Stimulated activated CD4-positive, alpha-beta T cell treated with anti-CD3 and anti-CD28 coated beads, Interleukin-1b, Interleukin-23, amount 100 ng/mL, for 4 hours (primary cell): ENCODE measurements at places on chromosomes 11 and 22.

DNA sequence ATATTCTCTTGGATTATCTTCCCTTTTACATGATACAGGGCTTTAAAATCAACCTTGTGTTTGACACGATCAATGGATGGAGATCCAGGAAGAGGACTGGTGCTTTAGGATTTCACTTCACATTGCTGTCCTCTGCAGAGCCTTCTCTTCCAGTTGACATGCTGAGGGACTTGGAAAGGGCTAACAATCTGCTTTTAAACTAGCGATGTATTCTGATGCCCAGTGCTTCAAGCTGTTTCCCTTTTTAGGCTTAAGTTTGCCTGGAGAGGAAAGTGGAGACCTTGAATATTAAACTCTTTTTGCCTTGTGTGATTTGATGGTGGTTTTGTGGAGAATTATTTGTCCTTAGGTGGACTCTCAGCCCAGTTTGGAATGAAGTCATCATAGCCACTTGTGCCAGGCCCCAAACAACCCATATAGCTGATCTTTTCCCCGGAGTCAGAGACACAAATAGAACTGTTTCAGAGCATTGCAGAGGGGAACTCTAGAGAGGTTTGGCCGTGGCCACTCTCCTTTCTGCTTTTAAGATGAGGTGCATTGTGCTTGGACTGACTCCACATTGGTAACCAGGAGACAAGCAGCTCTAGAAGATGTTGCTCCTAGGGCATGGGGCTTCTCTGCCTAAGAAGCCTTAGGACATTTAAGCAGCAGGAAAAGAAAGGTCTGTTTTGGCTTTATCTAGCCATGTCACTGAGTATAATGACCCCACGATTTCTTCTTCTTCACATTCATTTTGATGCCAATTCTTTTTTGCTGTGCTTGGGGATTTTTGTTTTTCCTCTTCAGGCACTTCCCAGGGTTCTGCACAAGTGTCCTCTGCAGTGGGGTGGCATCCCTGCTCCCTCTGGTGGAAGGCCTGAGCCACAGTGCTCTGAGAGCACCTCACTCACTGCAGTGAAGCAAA is 152.8 kb downstream of the NCAM1 start:
- DNase-seq, result no peak

GRCh38 chr22:45296628-45297297 is 12.0 kb downstream of the UPK3A start:
- DNase-seq, result no peak

GRCh38 chr22:46352691-46353386 is 17.3 kb downstream of the TRMU start:
- no peak for DNase-seq

DNA sequence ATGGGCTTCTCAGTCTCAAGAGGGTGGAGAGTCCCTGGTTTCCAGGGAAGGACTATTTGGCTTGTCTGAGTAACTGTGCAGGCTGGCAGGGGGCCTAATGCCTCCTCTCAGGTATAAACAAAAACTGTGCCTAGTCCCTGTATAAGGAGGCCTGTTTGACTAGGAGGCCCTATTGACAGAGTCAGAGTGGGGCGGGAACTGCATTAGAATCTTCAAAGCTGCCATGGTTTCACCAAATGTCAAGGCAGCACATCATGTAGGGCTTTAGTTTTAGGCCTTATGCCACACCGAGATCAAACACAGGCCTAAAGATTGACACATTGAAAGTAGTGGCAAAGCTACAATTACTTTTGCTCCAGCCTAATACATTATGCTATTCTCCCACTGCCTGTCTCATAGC is 611.5 kb upstream of the B3GAT1 start:
- no peak for DNase-seq

- DNase-seq, result no peak
Observed at GRCh38 chr11:14619603-14620531, 23.7 kb upstream of the PDE3B start.

DNA sequence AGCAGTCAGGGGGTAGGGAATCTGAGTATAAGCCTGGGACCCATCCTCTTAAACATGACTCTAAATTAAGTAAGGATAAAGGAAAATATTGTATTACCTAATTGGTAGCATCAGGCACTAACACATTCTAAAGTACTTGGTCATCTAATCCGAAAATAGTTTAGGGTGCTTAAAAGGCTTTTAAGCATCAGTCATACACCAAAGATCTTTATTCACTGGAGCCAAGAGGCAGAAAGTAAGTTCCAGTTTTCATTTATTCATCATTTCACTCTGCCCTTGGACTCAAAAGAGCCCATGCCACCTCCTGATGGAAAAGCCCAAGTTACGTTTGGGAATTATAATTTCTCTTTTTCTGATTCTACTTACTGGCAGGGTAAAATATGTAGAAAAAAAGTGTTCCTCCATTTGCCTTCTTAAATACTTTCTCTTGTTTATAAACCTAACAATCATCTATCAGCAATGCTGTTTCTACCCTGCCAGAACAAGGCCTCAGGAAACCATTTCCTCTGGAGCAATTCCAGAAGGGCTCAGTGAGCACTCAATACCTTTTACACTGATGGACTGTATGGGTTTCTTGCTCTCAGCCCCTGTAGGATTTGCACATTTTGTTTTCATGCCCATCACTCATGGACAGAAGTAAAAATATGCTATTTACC is 120.1 kb upstream of the SLC5A12 start:
- no peak for DNase-seq

DNA sequence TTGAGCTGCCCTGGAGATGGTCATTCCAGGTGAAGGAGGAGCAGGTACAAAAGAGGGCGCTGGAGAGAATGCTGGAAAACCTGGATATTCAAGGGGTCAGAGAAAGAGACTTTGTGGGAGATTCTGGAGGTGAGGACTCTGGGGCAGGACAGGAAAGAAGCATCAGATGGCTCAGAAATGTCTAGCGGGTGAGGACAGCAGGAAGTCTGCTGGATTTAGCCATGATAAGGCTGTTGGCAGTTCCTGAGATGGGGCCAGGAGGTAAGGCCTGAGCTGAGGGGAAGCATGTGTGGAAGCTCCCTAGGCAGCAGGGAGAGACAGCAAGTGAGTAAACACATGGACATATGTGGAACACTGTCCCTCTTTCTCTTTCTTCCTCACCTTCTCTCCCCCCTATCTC is 1.5 kb downstream of the UPB1 start:
- DNase-seq, result no peak

DNA sequence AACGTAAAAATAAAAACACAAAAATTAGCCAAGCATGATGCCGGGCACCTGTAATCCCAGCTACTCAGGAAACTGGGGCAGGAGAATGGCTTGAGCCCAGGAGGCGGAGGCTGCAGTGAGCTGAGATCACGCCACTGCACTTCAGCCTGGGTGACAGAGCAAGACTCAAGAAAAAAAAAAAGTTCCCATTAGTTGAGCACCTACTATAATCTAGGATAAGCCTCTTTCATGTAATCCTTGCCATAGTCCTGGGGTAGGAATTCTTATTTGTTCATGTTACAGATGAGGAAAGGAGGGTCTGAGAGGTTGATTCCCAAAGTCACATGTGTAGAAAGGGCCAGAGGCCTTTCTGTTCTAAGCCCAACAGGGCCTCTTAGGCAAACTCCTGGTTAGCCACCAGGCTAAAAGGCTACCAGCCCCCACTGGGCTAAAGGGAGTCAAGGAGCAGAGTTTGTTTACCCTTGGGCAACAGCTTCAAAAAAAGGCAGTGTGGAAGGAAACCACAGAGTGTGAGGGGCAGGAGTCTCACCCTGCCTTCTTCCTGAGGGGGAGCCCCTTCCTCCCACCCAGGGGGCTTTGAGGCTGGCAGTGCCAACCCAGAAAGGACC is 21.6 kb upstream of the CSNK1E start:
- DNase-seq, result no peak

GRCh38 chr11:85805387-85805786 is 5.6 kb downstream of the SYTL2 start:
- no peak for DNase-seq

DNA sequence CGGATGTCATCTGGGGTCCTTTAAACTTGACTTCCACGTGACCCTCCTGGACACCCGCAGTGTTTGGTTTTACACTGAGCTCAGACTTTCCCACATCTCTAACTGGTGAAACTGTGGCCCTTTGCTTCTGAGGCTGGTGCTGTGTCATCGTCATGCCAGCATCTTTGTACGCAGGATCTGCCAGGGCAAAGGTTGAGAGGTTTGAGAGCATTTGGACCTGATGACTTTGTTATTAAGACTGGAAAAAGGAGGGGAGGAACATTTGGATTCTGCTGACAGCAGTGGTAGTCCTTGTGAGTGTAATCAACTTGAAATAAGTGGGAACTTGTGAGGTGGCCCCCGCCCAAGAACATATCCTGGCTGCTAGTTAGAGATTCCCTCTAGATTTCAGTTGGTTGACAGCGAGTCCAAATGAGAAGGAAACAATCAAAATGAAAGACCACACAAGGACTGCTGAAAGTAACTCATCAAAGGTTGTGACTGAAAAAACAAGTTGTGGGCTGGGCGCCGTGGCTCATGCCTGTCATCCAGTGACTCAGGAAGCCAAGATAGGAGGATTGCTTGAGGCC is 102.5 kb downstream of the KIAA1671 start:
- no peak for DNase-seq

DNA sequence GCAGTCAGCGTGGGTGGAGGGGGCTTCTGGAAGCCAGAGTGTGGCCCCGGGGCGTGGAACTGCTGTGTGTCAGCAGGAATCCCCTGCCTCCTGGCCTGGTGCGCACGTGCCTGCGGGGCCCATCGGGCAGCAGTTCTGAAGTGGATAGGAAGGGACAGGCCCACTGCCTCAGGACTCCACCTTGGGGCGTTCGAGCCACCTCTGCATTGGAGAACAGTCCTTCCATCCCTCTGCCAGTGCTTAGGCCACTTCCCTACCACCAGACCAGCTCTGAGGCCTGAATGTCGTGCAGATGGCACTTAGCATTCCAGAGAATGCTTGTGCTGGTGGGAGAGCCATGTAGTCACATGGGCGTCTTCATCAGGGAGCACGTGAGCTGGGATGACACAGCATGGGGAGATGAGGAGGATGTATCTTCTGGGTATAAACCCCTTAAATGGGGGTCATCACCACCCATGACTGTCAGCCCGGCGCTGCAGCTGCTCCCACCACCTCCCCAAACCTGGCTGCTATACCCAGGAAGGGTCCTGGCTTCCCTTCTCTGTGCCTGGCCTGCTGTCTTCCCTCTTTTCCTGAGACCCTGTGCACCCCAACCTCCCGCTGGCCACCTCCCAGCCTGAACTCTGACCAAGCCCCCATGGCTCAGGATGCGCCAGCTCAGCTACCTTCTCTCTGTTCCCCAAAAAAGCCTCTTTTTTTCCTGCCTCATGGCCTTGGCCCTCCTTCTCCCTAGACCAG is 9.7 kb downstream of the INCENP start:
- no peak for DNase-seq

DNA sequence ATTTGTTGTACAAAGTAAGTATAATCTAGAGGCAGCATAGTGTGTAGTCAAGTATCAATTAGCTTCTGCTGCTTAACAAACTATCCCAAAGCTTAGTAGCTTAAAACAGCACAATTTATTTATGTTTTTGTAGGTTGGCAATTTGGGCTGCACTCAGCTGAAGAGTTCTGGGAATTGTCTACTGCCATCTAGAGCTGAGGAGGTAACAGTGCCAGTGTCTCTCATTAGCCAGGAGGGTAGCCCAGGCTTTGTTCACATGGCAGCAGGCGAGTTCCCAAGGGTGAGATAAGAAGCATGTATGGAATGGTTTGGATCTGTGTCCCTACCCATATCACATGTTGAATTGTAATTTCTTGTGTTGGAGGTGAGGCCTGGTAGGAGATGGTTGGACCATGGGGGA is 45.8 kb upstream of the SLN start:
- DNase-seq, result no peak

GRCh38 chr11:117819096-117820040 is 5.2 kb downstream of the FXYD2 start:
- DNase-seq, result no peak

DNA sequence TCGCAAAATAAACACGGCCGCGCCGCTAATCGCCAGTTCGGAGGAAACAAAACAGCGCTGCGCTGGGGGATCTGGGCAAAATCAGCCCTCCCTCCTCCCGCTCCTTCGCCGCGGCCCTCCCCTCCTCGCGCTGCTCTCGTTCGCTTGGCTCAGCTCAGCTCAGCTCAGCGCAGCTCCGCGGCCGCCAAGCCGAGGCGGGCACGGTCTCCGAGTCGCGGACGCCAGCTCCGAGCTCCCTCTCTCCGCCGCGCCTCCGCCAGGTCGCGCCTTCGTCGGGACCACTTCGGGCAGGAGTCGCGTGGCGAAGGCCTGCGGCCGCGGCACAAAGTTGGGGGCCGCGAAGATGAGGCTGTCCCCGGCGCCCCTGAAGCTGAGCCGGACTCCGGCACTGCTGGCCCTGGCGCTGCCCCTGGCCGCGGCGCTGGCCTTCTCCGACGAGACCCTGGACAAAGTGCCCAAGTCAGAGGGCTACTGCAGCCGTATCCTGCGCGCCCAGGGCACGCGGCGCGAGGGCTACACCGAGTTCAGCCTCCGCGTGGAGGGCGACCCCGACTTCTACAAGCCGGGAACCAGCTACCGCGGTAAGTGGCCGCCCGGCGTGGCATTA is at the start of gene SPON1:
Gene SPON1 (plus strand): TSS at position 162 of the 607 bp plus-strand sequence. CDS start 182 bp downstream, at position 344.
- DNase-seq, result peak; percentile 37

- no peak for DNase-seq
Observed at GRCh38 chr11:13450832-13451397, 12.1 kb downstream of the BTBD10 start.

- DNase-seq, result no peak
Observed at GRCh38 chr11:60206616-60207015, 23.7 kb upstream of the MS4A6A start.

DNA sequence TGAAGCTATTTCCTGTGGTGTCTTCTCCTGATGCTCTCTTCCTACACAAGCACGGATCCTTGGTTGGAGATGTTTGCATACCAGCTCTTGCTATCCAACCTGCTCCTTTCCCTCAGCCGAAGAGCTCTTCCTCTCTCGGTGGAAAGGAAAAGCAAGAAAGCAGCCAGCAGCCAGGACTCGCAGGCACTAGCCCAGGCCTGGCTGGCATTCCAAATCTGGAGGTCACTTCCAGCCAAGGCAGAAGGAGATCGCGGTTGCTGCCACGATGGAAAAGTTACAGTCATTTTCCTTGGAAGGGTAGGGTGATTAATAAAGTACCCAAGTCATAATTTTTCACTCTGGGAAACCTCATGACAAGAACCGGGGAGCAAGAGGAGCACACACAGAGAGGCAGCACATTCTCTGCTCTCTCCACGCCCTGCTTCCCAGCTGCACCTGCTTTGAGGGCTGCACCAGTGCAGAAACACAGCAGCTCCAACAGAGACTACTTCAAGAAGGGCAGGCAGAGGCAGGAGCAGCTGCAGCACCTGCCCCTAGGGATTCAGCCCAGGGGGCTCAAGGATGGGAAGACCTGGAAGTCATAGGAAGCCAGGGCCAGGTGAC is 399.3 kb downstream of the CADM1 start:
- DNase-seq, result no peak
